ENCODE measurements at places on chromosomes 1 and 21.

GRCh38 chr1:45857101-45857700 lies 53.8 kb downstream of the MAST2 start:
- DNase-seq, result no peak

DNA sequence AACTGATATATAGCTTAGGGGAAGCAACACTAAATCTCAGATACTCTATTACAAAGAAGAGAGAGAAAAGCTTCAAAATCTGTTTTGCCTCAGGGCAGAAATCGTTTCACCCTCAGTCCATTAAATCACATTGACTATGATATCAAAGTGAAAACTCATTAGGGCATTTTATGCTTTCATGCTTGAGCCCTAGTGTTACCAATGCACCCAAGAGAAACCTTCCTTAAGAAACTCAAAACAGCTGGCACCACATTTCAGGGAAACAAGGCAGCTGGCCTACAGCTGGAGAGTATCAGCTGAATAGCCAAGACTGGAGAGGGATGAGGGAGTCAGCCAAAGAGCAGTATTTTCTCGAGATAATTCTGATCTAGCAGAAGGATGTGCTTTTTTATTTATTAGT lies 14.9 kb downstream of the COLGALT2 start:
- DNase-seq, result no peak

- DNase-seq, result no peak
Observed at GRCh38 chr1:53020588-53020987, 41.4 kb upstream of the PODN start.

- no peak for DNase-seq
Observed at GRCh38 chr1:109636201-109636952, 16.7 kb downstream of the AMPD2 start.

- no peak for DNase-seq
Observed at GRCh38 chr1:205990226-205990625, 13.0 kb downstream of the RAB7B start.

- no peak for DNase-seq
Observed at GRCh38 chr21:34055615-34056014, 17.8 kb upstream of the MRPS6 start.

- no peak for DNase-seq
Observed at GRCh38 chr1:30462826-30463425, 260.5 kb downstream of the MATN1 start.

DNA sequence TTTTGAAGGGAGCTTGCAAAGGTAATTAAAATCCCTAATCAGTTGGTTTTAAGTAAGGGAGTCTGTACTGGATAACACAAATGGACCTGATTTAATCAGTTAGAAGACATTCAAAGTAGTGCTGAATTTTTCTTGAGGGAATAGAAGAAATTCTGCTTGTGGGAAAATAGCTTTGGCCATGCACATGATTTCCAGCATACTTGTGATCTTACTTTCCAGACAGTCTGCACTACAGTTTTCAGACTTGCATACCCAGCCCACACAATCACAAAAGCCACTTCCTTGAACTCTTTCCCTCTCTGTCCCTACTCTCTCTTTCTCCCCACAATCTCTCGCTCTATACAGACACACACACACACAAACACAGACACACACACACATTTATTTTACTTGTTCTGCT lies 852.1 kb downstream of the PLA2G4A start:
- no peak for DNase-seq

- no peak for DNase-seq
Observed at GRCh38 chr1:214579183-214579582, 23.8 kb upstream of the CENPF start.

DNA sequence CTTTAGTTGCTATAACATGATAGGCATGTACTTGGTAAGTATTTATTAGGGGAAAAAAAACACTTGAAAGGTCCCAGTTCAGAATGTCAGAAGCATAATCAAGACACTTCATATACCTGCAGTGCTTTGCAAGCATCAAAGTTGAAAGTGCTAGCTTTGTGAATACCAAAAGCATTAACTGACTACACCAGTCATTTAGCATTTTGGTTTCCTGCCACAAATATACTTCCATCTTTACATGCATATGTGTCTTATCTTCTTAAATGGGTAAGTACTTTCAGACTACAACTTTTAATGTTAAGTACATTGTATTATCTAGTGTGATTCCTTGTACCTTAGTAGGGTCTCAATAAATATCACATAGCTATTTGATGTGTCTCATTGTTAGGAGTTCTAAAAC lies 43.7 kb downstream of the AKT3 start:
- DNase-seq, result no peak

DNA sequence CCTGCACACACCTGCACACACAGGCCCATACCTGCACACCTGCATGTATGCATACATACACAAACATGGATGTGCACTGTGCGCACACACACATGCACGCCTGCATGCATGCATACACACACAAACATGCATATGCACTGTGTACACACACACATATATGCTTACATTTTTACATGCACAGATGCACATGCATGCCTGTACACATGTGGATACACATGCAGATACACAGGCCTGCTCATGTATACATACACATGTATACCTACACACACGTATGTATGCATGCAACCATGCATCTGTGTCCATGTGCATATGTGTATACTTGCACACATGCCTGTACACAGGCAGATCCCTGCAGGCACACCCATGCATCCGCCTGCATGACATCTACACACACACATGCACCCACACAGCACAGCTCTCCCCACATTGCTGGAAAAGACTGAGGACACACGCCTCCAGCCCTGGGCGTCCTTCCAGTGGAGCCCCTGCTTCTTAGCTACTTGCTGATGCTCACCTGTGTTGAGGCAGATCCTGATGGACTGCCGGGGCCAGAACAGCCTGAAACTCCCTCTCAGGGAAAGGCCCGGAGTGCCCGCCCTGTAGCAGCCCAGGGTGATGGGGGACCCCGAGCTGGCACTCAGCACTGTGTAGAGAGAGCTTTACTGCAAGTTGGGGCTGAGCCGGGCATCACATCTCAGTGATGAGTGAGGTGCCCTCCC lies 28.6 kb downstream of the KRTAP10-1 start:
- DNase-seq, result no peak

DNA sequence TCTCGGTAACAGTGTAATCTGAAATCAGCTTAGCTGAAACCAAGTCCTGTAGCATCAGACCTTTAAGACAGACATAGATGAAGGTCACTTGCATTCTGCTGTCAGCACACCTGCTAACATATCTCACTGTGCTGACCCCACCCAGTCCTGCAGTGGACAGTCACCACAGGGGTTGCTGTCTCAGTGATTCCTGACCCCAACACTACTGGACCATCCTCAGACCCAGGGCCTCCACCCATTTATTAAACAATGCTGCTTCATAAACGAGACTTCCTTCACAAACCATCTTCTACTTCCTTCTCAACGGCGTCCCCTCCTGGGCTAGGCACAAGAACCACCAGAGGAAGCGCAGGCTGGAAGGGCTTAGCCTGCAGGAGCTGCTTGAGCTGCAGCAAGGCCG lies 17.8 kb upstream of the LSS start:
- DNase-seq, result no peak

- no peak for DNase-seq
Observed at GRCh38 chr21:33281096-33281652, 15.0 kb downstream of the IL10RB start.

DNA sequence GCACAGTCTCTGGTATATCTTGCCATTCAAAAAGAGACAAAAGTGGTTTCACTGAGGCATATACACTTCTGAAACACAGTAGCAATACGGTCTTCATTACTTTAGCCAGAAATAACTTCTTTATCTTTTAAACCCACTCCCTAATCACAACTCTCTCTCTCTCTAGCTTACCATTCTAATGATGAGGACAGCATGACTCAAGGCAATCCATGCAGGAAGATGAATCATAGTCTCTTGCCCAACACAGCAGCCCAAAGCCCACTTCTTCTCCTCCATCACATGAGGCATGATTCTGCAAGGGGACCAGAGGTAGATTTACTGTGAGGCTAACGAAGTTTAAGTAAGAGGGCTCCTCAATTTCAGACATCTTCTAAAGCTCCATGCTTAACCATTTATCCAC lies 285.0 kb upstream of the NR5A2 start:
- peak; percentile 51 for DNase-seq

GRCh38 chr1:73611681-73612080 lies 586.3 kb downstream of the LRRIQ3 start:
- DNase-seq, result no peak

GRCh38 chr1:32855861-32856617 lies 14.7 kb downstream of the FNDC5 start:
- no peak for DNase-seq

GRCh38 chr21:33731447-33731846 lies 89.1 kb downstream of the ITSN1 start:
- DNase-seq, result no peak

GRCh38 chr1:100767176-100767890 lies 47.8 kb downstream of the VCAM1 start:
- DNase-seq, result no peak

DNA sequence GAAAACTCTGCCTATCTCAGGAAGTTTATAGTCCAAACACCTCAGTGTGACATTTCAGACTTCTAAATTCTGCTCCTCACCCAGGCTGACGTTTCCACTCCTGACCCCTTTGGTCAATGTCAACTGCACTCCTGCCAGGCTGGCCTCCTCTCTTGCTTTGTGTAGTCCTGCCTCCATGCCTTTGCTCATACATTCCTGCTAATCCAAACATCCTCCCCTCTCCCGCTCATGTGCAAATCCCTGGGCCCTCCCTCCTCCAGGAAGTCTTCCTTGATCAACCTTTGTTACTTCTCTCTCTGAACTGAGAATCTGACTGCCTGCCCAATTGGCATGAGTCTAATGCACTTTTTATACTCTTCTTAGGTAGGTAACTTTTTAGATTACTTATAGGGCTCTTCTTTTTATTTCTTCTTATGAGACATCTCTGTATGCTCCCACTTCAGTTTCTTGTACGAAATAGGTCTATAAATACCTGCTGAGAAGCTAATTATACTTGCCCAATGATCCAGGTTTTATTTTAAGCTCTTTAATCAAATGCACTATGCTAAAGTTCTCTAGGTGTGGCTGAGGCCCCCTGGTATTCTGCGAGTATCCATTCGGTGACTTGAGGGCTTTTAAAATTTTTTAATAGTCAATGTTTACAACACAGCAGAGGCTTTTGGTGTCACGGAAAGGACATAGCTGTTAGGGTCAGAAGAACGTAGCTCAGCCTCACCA lies 128.1 kb downstream of the PLXNA2 start:
- no peak for DNase-seq

DNA sequence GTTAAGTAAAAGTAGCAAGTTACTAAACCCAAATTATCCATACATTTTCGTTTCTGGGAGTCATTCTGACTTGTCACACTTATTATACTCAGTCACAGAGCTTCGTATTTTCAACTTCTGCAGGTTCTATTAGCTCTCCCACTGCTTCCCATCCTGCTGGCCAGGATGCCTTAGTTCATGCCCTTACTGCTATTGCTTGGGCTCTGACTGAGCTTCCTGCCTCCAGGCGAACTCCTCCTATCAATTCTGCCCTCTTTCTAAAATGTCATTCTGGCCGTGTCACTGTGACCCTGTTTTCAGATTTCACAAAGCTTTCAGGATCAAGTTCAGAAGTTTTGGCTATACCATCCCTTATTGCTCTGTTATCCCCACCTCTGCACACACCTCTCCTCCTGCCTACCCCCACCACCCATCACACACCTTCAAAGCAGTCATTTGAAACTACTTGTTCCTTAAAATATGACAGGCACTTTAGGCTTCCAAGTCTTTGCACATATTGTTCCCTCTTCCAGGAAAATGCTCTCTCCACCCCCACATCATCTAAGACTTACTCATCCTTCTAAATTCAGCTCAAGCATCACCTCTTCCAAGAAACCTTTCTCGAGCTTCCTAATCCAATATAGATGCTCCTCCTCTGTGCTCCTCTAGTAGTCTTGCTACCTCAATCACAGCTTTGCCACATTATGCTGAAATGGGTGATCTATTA lies 278.0 kb downstream of the BRINP2 start:
- DNase-seq, result no peak

DNA sequence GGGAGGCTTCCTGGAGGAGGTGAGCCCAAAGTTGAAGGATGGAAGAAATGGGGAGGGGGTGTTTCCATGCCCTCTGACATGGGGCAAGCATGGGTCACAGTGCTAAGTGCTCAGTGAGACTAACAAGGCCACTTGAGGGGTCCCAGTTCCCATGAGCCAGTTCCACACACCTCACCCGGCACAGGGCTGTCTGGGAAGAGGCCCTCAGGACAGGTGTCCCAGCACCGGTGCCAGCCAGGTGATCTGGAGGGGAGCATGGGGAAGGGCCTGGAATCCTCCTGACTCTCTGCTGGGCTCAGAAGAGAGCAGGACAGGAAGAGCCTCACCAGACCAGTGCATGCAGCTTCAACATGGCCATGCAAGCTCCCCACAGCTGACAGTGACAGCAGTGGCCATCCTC lies 294.7 kb upstream of the VAMP3 start:
- DNase-seq, result no peak

DNA sequence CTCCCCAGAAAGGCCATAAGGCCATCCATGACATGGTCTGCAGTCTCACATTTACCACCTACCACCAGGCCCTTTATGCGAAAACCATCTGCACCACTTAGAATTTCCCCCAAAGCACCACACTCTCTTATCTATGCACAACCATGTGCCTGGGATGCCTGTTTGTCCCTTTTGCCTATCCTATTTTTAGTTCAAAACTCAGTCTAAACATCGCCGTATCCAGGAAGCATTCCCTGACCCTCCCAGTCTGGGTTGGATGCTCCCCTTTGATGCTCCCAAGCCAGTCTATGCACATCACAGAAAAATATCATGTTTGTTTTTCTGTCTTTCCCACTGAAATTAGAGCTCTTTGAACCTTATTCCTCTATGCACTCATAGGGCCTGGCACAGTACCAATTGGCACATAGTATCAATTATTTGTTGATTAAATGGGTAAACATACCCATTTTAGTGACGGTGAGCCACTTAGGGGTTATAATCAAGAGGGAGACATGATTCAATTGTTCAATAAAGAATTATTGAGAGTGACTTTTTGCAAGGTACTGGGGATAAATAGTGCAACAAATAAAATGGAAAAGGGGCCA lies 6.7 kb downstream of the MPL start:
- DNase-seq, result no peak

DNA sequence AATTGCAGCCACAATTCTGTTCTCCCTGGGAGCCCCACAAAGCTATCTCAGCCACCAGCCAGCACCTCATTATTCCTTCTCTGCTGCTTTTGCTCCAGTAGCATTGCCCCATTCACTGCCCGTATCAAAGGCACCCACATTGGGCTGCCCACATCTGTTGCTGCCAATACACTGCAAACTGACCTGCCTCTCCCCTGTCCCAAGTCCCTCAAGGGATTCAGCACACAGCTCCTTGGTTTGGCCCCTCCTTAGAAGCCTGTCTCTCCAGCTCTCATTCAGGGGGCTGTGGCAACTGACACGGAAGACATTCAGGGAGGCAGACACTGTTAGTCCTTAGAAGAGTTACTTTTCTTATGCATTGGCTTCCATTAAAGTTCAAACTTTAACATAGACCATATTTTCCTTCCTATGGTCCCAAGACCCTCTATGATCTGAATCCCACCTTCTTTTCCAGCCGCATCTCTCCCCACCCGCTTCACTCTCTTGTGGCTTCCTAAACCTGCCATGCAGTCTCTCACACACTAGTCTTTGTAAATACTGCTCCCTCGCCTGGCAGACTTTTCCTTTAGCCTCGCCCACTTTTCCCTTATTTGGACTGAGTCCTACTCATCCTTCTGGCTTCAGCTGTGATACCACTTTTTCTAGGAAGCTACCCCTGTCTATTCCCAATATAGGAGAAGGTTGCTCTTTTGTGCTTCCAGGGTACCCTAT lies 19.3 kb upstream of the KLHDC8A start:
- DNase-seq, result no peak

GRCh38 chr1:154431586-154432373 lies 26.6 kb downstream of the IL6R start:
- peak; percentile 80 for DNase-seq

Data from CD4-positive, alpha-beta T cell treated with Interleukin-15 for 1 hour (primary cell).